Urothelium cell line (cell line): ENCODE measurements at places on chromosomes 4 and X.

DNA sequence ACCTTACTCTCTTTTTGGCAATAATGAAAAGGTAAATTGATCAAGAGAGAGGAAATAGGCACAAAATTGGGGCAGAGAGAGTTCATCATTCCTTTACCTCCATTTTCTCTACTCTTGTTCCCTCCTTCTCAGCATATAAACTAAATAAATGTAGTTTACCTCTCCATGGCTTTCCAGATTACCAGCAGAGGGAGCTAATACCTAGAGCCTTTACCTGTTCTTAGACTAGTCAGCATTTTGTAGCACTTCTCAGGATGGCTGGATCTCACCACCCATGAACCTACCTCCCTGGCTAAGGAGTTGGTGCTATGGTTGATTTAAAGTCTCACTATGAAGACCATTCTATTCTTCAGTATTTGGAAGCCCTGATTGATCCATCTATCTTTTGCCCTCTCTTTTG, 15.7 kb downstream of the OFD1 start:
- DNase-seq = peak; percentile 4

DNA sequence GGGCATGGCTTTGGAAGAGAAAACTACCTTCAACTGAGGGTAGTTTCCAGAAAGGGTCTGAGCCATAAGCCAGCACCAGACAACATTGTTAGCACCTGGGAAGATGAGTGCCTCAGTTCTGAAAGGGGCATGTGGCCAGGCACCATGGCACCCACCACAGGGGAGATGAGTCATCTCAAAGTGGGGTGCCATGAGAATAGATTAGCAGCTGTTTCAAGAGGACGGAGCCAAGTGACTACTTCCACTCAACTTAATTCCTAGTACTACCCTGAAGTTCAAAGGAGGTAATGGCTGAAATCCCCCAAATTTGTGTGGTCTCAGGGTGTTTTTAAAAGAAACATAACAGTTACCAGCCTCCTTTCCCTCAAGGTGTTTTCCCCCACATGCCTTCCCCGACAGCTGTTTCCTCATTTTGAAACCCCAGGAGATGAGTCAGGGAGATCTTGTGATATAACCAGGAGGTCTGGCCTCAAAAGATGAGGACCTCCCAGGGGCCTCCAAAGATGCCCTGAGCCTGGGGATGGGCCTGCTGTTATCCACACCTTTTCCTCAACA, 27.8 kb upstream of the FTHL17 start:
- DNase-seq = no peak

GRCh38 chr4:169051761-169052593, 41.9 kb upstream of the CBR4 start:
- no peak for DNase-seq

GRCh38 chrX:21675931-21676330, 17.8 kb upstream of the KLHL34 start:
- DNase-seq = no peak

- DNase-seq = no peak
Observed at GRCh38 chr4:87079967-87080366, 140.5 kb downstream of the KLHL8 start.

DNA sequence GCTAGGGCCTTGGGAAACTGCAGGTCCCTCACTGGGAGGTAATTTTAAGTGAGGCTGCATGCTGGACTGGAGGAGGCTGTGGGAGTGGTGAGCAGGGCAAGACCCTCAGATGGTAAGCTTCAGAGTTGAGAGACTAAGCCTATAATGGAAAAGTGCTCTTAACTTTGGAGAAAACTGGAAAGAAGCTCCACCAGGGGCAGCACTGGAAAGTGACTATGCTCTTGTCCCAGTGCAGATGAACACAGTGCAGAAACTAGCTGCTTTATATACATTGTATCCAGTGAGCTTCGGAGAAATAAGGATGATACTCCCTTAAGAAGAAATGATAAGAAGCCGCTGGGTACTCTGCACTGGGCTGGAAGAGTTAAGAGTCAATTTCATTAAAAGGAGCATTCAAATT, 3.2 kb upstream of the MAGEB2 start:
- no peak for DNase-seq

DNA sequence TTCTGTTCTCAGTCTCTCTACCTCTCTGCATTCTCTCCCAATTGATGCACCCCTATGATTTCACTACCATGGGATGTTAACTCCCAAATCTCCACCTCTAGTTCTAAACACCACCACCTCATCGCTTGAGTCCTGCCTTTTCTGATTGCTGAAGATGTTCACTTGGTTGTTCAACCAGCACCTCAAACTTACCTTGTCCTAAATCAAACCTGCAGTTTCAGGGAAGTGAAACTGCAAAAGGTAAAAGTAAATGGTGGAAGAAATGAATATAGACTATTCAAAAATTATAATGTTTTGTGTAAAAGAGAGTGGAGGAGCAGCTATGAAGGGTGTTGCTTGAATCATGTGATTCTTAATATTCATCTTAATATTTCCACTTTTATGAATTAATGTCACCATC, 91.0 kb downstream of the PDE5A start:
- no peak for DNase-seq

DNA sequence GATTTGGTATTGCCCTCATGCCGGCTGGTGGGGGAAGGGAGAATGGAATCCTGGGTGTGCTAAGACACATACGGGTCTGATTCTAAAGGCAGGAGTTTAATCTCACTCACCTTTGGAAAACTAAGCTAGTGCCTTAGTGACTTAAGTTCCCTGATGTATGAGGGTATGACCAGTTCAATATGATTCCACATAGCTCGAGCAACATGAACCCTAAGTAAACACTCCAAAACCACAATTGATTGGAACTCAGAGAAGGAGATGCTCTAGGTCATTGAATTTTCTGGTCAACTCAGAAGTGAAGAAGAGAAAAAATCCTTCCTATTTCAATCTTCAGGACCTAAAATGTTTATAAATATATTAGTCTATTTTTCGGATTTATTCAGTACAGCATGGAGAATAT, 420.1 kb upstream of the INTU start:
- no peak for DNase-seq

DNA sequence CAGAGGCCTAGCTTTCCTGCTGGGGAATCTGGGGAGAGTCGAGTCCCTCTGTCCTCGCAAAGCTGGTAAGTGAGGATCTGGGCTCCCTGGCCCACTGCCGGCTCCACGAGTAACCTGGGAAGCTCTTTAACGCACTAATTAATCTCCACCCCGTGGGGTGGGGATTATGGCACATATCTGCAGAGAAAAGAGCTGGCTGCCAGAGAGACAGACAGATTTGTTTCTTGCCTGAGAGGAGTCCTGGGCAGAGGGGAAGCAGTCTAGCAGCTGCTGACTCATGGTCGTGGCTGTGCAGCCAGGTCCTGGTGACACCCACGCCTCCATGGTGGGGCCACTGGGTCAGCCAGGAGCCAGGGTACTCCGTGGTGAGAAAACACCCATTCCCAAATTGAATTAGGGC, 14.0 kb downstream of the SORCS2 start:
- DNase-seq = peak; percentile 58

GRCh38 chr4:8250637-8251036, 18.9 kb upstream of the HTRA3 start:
- DNase-seq = no peak

GRCh38 chr4:17120761-17121160, 222.3 kb upstream of the LDB2 start:
- no peak for DNase-seq

DNA sequence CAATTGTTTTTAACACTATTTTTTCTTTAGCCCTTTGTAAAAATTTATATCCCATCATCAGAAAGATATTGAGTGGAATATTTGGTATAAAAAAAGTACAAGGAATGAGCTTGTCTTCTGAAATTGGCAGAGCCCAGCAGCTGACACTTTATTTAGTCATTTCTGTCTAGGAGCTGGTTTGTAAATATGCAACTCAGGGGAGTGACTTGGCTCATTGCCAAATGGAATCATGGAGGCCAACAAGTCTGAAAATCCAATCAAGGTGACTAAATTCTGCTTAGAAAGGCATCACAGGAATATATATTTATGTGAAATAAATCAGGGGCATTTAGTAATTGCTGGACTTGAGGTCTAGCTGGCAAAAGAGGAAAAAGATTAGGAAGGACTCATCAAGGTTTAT, 74.4 kb downstream of the OTC start:
- no peak for DNase-seq

DNA sequence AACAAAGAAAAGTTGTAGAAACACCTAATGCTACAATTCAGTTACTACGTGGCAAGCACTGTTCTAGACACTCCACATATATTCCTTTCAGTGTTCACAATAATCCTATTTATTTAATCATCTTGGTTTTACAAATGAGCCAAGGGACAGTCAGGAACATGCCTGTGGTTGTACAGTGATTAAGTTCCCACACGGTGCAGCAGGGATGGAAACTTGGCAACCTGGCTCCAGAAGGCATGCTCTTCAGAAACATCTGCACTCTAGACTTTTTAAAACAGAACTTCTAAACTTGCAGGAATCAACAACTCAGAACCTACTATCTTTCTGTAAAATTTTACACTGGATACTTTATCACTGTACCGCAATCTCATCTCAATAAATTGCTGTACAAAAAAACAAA, 32.1 kb downstream of the TAPT1 start:
- no peak for DNase-seq

DNA sequence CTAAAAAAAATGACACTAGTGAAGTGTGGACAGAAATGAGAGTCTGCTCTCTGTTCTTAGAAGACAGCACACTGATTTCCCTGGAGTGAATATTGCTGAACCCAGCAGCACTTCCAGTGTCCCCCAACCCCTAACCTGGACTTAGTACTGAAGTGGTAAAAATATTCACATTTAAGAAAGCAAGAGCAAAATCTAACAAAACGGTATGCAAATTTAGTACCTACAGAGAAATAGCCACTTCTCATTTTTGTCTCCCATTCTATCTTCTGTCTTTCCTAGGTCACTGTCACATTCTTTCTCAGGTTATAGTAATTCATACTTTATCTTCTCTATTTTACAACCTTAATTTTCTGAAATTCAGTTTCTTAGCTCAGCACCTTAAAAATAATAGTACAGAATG, 274.7 kb downstream of the CFAP299 start:
- no peak for DNase-seq

- no peak for DNase-seq
Observed at GRCh38 chrX:13482746-13483541, 86.5 kb upstream of the EGFL6 start.

DNA sequence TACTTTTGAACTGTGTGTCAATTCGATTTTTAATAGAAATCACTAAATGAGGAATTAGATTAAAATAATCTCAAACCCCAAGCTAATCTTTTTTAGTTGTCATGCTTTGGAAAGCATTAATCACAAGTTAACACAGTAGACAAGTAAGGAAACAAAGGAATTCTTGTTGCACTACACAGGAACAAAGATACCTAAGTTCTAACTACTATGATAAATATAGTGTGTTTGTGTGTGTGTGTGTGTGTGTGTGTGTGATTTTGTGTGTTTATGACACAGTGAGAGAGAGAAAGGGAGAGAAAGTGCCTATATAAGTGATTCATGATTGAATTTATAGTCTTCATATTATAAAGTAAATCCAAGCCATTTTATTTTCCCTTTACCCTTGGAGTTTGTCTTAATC, 931.4 kb downstream of the PCDH7 start:
- DNase-seq = no peak

DNA sequence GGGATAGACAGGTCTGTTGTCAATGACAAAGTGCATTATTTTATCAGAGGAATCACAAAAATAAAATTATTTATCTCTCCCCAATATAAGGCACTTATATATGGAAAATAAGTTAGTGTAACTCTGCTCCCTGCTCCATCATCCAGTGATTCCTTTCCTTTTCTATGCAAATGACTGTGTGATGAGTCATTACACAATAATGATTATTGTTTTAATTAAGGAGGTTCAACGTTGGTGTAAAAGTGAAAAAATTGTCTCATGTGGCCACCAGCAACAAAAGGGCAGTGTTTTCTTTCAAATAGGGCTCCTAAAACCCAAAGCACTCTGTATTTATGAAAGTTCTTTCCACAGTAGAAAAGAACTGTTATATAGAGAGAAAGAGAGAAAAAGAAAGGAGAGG, 16.7 kb downstream of the SLC7A11 start:
- no peak for DNase-seq

- no peak for DNase-seq
Observed at GRCh38 chrX:79444694-79445210, 77.6 kb upstream of the ITM2A start.

DNA sequence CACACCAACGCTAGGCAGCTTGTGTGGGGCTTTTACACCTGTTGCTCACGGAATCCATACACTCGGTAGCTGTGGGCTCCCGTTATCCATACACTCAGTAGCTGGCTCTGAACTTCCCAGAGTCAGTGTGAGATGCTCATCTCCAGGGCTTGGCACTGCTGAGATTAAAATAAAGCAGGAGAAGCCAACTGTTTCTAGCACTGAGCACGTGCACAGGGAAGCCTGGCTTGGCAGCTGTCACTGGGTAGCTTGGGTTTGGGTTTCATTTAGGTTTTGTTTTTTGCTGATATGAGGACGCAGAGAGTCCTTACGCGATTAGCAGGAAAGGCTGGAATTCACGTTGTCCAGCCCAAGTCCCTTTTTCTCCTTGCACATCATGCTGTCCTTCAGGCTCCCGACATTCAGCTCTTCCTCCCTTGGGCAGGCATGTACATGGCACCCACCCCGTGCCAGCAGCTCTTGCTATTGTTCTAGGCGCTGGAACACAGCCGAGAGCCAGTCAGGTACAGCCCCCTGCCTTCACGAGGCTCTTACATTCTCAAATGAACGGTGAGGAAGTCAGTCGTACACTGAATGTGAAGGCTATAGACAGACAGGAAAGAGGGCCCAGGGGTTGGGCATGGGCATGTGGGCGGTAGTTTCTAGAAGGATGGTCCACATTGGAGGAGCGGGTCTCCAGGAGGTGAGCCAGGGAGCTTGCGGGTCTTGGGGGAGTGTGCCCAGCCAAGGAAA, 25.9 kb downstream of the NSG1 start:
- no peak for DNase-seq
